Activated CD8-positive, alpha-beta memory T cell treated with anti-CD3 and anti-CD28 coated beads, Interleukin-2, amount 10 ng/mL, durations not matched to agents 7 days and 5 days (primary cell): ENCODE measurements at places on chromosomes 4 and X. TPM values are rescaled to one million over a fixed set of nuclear protein-coding genes. Genes with fewer than 3 reads are reported as not detected.

The DHX15 gene
- total RNA-seq, result 196 TPM

The PROM1 gene
- total RNA-seq, result not detected

The GABRB1 gene
- not detected for total RNA-seq

The AFF1 gene
- total RNA-seq, result 42.3 TPM

The AWAT2 gene
- not detected for total RNA-seq

The CFP gene
- 2.7 TPM for total RNA-seq

The TRIM2 gene
- not detected for total RNA-seq

The GABRG1 gene
- total RNA-seq, result not detected

The YY2 gene
- 1.3 TPM for total RNA-seq

The SRPX2 gene
- total RNA-seq, result not detected

The IDS gene
- 99.6 TPM for total RNA-seq

The MAGEC2 gene
- not detected for total RNA-seq

The PITX2 gene
- not detected for total RNA-seq

The H2BW1 gene
- total RNA-seq, result not detected

The CITED1 gene
- not detected for total RNA-seq

The CLIC2 gene
- 1.0 TPM for total RNA-seq

The RTL3 gene
- 0.12 TPM for total RNA-seq

The DIPK2B gene
- not detected for total RNA-seq

The SFRP2 gene
- total RNA-seq, result not detected

The DIAPH2 gene
- total RNA-seq, result 14.4 TPM

The MAGEB10 gene
- not detected for total RNA-seq

The MSANTD1 gene
- 0.82 TPM for total RNA-seq

The CPE gene
- total RNA-seq, result not detected

The NRK gene
- not detected for total RNA-seq

The FGF16 gene
- not detected for total RNA-seq

The MAGEA2B gene
- total RNA-seq, result not detected

The ARHGAP36 gene
- total RNA-seq, result not detected

The FAM47A gene
- not detected for total RNA-seq

The ZAR1 gene
- not detected for total RNA-seq

The ERCC6L gene
- total RNA-seq, result 14.1 TPM

The GAGE1 gene
- total RNA-seq, result not detected

The SMIM10 gene
- 1.1 TPM for total RNA-seq

The AKAP14 gene
- total RNA-seq, result not detected

The OPN1MW2 gene
- not detected for total RNA-seq
